Keratinocyte (primary cell): ENCODE measurements at places on chromosomes 2 and 18.

- peak; percentile 13 for DNase-seq
Observed at GRCh38 chr2:205198140-205198525, 484.2 kb upstream of the NRP2 start.

- DNase-seq: no peak
Observed at GRCh38 chr2:170897108-170897507, 31.9 kb upstream of the GORASP2 start.

- DNase-seq: no peak
Observed at GRCh38 chr2:231290321-231291015, 92.0 kb downstream of the ARMC9 start.

DNA sequence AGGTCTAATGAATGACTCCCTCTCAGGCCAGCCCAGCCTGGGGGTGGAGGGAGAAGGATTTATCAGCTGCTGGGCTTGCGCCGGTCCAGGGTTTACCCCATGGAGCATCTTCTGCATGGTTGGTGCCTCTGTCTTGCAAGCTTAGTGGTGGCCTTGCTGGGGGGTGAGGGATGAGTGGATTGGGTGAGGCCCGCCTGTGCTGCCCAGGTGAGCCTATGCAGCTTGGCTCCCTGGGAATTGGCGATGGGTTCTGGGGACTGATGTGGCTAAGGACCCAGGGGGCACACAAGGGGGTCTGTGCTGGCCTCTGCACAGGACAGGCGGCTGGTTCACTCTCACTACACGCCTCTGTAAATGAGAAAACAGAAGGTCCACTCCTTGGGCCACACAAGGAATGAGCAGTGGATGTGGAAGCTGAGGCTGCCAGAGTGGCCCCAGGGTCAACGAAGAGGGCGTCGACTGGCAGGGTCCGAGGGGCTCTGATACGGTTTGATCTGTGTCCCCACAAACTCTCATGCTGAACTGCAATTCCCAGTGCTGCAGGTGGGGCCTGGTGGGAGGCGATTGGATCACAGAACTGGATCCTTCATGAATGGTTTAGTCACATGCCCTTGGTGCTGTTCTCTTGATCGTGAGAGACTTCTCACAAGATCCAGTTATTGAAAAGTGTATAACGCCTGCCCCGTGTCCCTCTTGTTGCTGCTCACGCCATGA is 151.6 kb upstream of the HDAC4 start:
- DNase-seq: no peak

- DNase-seq: no peak
Observed at GRCh38 chr2:75607400-75607798, 39.2 kb upstream of the MRPL19 start.

GRCh38 chr2:104939570-104940217 is 85.8 kb downstream of the POU3F3 start:
- no peak for DNase-seq

- DNase-seq: no peak
Observed at GRCh38 chr2:174794851-174795374, 30.6 kb upstream of the CHRNA1 start.

GRCh38 chr2:203934041-203934492 is 2.5 kb upstream of the ICOS start:
- no peak for DNase-seq

GRCh38 chr2:176078541-176079284 is 5.0 kb downstream of the EVX2 start:
- no peak for DNase-seq

GRCh38 chr18:63395503-63395902 is 26.8 kb downstream of the VPS4B start:
- DNase-seq: no peak

DNA sequence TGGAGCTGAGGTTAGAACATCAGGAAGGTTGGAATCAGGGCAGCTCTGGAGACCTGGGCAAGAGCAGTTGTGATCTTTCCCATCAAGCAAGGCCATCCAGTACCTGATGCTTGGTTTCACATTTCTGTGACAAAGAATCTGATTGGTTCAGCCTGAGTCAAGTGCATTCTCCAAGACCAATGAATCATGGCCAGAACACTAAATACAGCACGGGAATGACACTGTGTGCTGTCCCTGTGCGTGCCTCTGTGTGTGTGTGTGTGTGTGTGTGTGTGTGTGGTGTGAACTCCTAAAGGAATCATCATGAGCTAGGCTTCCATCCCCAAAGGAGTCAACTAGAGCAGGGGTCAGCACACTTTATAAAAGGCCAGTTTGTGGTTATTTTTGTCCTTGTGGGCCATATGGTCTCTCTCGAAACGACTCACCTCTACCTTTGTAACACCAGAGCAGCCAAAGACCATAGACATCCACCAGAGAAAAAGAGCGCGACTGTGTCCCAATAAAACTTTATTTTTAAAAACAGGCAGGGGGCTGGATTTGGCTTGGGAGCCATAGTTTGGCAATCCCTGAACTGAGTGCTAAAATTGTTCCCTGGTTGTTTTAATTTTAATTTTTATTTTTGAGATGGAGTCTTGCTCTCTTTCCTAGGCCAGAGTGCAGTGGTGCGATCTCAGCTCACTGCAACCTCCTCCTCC is 99.7 kb downstream of the INHBB start:
- DNase-seq: no peak

DNA sequence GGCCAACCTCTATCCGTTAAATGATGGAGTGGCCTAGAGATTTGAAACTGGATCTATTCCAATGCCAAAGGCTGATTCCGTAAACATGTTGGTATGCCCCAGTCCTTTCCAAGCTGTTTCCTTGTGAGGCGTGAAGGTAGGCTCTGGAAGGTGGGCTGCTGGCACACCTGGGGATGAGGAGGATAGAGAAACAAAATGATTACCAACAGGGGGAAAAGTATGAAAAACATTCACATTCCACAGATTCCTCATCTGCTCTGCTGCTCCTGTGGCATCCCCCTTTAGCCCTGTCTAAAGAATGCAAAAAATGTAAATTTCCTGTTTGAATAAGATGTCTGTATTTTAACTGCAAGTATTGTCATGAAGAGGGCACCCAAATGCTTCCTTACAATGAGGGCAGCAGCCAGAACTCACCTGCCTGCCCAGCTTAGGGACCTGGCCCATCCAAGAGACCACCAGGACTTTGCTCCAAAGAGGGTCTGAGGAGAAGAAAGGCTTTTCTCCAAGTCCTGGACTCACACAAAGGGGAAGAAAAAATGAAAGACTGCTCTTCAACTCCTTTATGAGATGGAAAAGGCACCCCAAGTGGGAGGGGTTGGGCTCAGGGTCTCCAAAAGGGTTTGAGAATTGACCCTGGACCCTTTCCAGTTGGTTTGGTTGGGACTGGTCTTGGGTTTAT is 132.3 kb upstream of the PELI1 start:
- DNase-seq: peak; percentile 30

GRCh38 chr2:156518138-156518537 is 82.0 kb downstream of the GPD2 start:
- no peak for DNase-seq

DNA sequence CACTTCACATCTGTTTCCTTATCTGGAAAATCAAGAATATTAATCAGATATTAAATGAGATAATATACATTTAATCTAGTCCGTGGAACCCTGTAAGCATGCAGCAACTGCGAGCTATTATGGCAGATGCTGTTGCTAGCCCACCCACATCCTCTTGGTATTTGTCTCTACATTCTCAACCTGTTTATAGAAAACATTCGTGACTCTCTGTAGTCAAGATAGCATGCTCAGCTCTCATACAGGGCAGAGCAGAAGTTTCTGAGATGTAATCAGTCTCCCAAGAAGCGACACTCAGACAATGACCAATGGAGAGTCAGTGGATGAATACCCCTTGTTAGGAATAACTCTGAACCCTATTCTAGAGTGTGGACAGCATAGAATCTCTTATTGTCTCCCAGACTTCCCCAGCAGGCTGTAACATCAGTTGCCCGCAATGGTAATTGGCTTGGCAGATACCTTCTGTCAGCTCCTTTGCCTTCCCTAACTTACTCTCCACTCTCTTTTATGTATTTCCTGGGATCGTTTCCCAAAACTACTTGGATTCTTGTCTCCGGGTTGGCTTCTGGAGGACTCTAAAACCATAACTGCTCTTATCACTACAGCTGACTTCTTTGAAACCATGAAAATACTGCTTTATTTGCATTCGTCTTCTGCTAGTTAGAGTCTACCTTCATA is 400.7 kb upstream of the TNP1 start:
- no peak for DNase-seq

DNA sequence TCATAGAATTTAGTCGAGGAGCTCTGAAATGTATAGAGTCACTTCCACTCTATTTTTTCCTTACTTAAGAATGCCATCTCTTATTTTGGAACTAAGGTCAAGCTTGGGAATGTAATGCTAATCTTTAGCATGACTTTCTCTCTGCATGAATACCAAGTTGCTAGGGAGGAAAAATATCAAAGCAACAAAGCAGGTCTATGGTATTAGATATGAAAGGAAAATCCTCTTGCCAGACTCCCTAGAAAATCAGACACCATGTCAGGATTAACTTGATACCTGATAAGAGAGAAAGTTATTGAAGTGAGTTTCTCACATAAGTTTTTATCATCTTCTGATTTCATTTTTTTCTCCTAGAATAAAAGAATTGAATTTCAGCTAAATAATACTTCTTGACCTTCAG is 341.7 kb upstream of the ZNF804A start:
- no peak for DNase-seq

DNA sequence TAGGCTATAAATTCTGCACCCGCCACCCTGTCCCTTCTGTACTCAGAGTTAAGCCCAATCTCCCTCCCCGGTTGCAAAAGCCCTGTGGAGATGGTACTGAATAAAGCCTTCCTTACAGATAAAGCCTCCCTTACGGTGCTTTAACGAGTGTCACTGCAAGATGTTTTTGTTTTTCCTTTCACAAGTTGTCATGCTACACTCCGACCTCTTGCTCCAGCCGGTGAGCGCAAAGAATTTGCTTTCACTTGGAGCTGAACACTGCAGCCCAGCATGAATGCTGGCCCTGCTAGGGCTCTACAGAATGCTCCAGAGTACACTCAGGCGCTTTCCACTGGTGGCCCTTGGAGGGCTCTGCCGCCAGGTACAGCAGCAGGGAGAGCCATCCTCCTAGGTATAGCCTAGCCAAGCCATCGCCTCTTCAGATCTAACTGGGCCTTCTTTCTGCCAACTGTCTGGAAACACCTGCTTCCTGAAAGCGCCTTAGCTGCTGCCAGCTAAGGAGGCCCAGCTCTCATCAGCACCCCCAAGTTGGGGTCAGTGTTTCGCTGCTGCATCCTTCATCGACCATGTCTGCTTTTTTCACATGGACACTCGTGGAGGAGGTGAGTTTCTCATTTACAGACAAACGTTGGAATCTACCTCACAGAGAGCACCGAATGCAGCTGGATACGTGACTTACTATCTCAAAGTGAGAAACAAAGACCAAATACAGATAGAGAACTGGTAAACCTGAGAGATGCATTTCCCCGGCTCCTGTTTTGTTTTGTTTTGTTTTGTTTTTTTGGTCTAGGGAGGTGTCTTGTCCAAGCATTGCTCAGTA is 13.4 kb upstream of the CREG2 start:
- DNase-seq: no peak

DNA sequence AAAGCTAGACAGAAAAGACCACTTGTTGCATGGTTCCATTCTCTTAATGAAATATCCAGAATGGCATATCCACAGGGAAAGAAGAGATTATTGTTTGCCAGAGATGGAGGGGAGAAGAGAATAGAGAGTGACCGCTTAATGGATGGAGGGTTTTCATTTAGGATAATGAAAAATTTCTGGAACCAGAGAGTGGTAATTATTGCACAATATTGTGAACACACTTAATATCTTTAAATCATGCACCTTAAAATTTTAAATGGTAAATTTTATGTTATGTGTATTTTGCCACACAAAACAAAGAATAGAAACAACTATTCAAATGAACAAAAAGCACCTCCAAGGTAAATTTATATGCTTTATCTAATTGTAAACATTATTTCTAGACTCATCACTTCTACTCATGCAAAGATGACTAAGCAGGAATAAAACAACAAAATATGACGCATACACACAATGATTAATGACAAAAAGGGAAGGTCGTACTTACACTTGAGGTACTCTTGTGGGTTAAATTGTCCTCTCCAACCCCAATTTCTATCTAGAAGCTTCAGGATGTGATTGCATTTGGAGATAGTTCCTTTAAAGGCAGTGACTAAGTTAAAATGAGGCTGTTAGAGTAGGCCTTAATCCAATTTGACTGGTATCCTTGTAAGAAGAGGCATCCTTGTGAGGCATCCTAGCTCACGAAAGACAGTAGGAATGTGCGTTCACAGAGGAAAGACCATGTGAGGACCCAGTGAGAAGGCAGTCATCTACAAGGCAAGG is 18.7 kb upstream of the DHRS9 start:
- DNase-seq: no peak

- DNase-seq: no peak
Observed at GRCh38 chr18:78955051-78955450, 24.6 kb upstream of the SALL3 start.

- no peak for DNase-seq
Observed at GRCh38 chr2:176193048-176193447, 4.6 kb downstream of the HOXD1 start.

GRCh38 chr18:9661564-9661963 is 46.5 kb upstream of the RAB31 start:
- no peak for DNase-seq

GRCh38 chr2:238900511-238900910 is 52.6 kb downstream of the TWIST2 start:
- no peak for DNase-seq
